Activated naive CD8-positive, alpha-beta T cell treated with anti-CD3 and anti-CD28 coated beads for 36 hours (primary cell): ENCODE measurements at places on chromosomes 5 and 9.

DNA sequence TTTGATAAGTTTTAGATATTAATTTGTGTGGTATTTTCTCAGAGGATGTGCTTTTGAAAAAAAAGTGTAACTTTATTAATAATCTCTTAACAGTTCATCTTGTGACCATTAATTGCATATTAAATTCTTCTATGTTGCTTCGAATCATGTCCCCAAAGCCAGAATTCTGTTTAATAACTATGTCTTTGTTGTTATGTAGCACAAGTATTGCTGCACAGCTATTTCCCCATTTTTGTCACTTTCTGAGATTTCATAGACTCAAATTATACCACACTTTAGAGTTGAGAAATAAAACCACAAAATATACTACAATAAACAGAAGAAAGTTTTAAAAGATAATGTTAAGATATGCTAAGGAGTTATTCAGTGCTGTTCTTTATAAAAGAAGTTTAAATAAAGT, 2.8 kb downstream of the MEF2C start:
- peaks cover 30% of the 10 kb centered on the region for H3K4me1 ChIP-seq
- DNase-seq = no peak
- H3K27ac ChIP-seq = no peak overlapping the region

DNA sequence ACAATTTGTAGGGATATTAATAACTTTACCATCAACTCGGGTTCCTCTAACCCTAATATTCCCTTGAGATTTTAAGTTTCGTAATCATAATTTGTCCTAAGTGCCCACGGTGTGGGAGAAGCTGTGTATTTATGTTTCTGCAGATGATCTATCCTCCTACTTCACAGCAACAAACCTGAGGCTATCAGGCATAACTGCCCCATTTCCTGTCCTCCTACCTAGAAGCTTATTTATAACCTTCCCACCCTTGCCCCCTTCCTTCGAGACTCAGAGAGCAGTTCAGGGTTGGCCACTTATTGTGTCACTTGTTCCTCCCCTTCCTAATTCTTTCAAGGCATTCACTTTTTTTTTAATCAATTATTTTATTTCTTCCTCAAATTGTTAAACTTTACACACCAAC, 29.6 kb upstream of the LCP2 start:
- H3K27ac ChIP-seq = no peak overlapping the region
- peaks cover 19% of the 10 kb centered on the region for H3K4me1 ChIP-seq
- no peaks in the 10 kb centered on the region for H3K27me3 ChIP-seq

GRCh38 chr5:120734033-120734432, 269.9 kb downstream of the PRR16 start:
- no peak overlapping the region for H3K4me3 ChIP-seq
- no peak overlapping the region for H3K27ac ChIP-seq
- H3K27me3 ChIP-seq = no peaks in the 10 kb centered on the region
- DNase-seq = no peak
- H3K36me3 ChIP-seq = no peaks in the 10 kb centered on the region

DNA sequence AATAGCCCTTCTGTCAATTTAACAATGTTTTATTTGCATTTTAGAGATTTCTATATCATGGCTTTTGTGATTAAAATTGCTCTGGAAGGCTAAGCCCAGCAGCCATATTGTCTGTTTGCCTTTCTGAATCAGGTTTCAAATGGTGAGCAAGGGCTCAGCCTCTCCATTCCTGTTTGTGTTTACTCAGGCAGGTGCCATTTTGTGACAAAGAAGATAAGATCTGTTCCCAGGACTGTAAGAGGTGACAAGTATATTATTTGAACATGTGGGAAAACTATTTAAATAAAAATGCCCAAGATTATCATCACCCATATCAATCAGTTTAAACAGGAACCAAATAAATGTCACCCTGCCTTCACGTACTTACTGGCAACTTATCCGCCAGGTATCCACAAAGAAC, 641.3 kb upstream of the KLF4 start:
- H3K4me3 ChIP-seq = no peak overlapping the region
- no peaks in the 10 kb centered on the region for H3K27me3 ChIP-seq
- no peak for DNase-seq
- H3K27ac ChIP-seq = no peak overlapping the region
- H3K36me3 ChIP-seq = no peaks in the 10 kb centered on the region

- H3K36me3 ChIP-seq = peaks cover 3% of the 10 kb centered on the region
- no peaks in the 10 kb centered on the region for H3K27me3 ChIP-seq
- H3K4me3 ChIP-seq = no peak overlapping the region
- no peak overlapping the region for H3K27ac ChIP-seq
- H3K4me1 ChIP-seq = no peaks in the 10 kb centered on the region
Observed at GRCh38 chr9:2727374-2727773, 10.1 kb downstream of the KCNV2 start.

DNA sequence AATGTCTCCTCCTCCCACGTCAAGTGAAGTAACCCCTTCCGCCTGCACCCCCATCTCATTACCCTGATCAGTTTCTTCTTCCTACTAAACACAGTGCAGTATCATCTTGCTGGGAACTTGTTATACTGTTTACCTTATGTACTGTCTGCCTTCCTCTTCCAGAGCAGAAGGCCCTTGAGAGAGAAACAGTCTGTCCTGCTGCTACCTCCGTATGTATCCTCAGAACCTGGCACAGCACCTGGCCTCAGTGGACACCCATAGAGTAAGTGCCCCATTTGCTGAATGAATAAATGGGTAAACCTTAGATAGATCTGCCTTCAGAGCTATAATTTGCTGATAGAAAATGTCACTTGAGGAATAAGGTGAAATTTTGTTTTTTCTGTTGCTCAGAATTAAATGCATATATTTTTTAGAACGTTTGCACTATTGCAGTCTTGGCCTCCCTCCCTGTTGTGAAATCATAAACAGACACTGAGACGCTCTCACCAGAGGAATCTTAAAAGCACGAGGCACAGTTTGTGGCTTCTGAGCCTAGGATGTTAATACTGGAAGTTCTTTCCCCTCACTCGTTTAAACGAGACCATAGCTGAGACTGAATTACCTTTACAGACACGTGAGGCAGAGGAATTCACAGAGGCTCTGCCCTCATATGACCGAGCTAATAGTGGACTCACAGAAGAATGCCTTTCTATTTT, 223.1 kb upstream of the DAP start:
- H3K4me1 ChIP-seq = peaks cover 8% of the 10 kb centered on the region
- no peaks in the 10 kb centered on the region for H3K36me3 ChIP-seq
- H3K27ac ChIP-seq = no peak overlapping the region
- H3K27me3 ChIP-seq = peaks cover 20% of the 10 kb centered on the region
- no peak for DNase-seq
- no peak overlapping the region for H3K4me3 ChIP-seq

DNA sequence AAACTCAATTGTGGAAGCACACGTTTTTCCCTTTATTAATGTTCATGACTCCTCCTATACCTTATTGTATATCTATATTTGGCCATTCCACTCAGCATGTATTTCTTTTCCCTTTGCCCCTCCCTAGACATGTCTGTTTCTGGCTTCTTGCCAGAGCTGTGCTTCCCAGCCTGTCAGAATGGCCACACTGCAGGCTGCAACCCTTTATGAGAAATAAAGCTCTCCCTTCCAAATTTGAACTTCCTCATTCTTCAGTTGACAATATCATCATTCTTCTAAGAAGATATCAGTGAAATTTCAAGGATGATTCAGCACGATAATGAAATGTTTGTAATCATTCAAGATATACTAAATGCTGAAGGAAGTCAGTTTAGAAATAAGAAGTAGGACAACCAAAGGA, 107.6 kb upstream of the PRSS3 start:
- H3K4me3 ChIP-seq = no peak overlapping the region
- H3K36me3 ChIP-seq = no peaks in the 10 kb centered on the region
- no peak overlapping the region for H3K27ac ChIP-seq

GRCh38 chr5:96683392-96683791, 21.2 kb downstream of the CAST start:
- H3K27me3 ChIP-seq = no peaks in the 10 kb centered on the region
- no peak for DNase-seq
- no peak overlapping the region for H3K27ac ChIP-seq
- H3K36me3 ChIP-seq = peaks cover 7% of the 10 kb centered on the region

DNA sequence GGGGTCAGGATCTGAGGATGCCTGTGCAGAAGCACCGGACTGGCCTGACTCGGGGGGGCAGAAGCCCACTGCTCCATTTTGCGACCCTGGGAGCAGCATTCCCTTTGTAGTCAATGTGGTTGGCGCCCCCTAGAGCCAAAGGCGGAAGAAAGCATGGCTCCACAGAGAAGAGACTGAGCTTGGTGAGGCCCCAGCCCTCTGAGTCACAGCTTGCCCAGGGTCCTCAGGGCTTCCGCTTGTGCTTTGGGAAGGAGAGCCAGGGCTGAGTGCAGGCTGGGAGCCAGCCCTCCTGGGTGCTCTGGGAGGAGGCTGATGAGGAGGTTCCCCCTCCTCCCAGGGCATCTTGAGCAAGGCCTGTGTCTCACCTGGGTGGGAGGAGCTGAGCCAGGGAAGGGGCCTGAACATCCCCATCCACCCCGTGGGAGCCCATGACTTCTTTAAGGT, 5.5 kb upstream of the AQP3 start:
- H3K4me3 ChIP-seq = no peak overlapping the region
- H3K4me1 ChIP-seq = peaks cover 55% of the 10 kb centered on the region
- no peaks in the 10 kb centered on the region for H3K27me3 ChIP-seq
- peak; percentile 69 for DNase-seq
- H3K27ac ChIP-seq = peak overlapping the region; percentile 52

- DNase-seq = no peak
- H3K4me3 ChIP-seq = peak overlapping the region; percentile 66
- no peaks in the 10 kb centered on the region for H3K27me3 ChIP-seq
Observed at GRCh38 chr5:370959-371810, 49.7 kb downstream of the AHRR start.

GRCh38 chr9:113912816-113913215, 36.7 kb downstream of the ZNF618 start:
- no peak overlapping the region for H3K4me3 ChIP-seq
- H3K27ac ChIP-seq = no peak overlapping the region
- no peaks in the 10 kb centered on the region for H3K36me3 ChIP-seq
- no peaks in the 10 kb centered on the region for H3K27me3 ChIP-seq
- H3K4me1 ChIP-seq = no peaks in the 10 kb centered on the region

DNA sequence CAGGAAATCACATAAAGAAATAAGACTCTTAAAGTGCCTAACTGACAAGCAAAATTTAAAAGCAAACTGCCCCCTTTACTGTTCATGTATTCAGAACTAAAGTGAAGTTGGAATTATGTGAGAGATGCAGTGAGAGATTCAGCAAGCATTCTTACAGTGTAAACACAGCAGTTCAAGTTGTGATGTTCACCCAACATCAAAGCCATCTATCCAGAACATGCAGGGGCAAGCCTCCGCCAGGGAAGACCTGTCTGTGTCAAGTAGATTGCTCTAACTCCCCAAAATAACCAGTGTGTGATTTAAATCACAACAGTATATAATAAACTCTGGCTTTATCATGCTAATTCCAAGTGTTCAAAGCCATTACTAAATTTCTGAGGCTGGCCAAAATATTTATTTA, 233.3 kb downstream of the BNC2 start:
- H3K4me3 ChIP-seq = no peak overlapping the region
- H3K27ac ChIP-seq = no peak overlapping the region
- no peaks in the 10 kb centered on the region for H3K36me3 ChIP-seq
- H3K27me3 ChIP-seq = no peaks in the 10 kb centered on the region
- no peak for DNase-seq

DNA sequence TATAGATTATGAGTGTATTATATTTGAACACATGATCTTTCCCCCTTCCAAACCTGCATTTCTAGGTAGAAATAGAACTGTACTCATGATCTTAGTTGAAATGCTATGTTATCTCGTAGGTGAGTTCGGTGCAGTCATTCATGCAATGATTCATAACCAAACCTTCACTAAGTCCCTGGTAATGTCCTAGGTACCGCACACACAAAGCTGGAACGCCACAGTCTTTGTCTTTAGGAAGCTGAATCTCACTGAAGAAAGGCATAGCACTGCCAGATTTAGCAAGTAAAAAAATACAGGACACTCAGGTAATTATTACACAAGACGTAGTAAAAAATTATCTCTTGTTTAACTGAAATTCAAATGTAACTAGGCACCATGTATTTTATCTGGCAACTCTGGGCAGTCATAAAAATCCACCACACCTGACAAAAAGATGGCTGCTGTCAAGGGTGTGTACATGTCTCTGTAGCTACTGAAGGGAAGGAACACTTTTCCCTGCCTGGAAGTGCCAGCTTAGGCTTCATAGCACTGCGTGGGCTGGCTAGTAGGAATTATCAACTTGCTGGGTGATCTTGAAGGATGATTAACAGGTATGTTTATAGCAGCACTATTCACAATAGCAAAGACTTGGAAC, 28.0 kb upstream of the TXN start:
- no peak overlapping the region for H3K4me3 ChIP-seq
- DNase-seq = no peak
- no peaks in the 10 kb centered on the region for H3K27me3 ChIP-seq
- H3K27ac ChIP-seq = no peak overlapping the region
- no peaks in the 10 kb centered on the region for H3K4me1 ChIP-seq
- H3K36me3 ChIP-seq = no peaks in the 10 kb centered on the region

GRCh38 chr5:78922879-78923621, 62.1 kb downstream of the ARSB start:
- H3K27me3 ChIP-seq = no peaks in the 10 kb centered on the region
- peaks cover 3% of the 10 kb centered on the region for H3K36me3 ChIP-seq
- no peak overlapping the region for H3K27ac ChIP-seq
- H3K4me3 ChIP-seq = no peak overlapping the region
- no peak for DNase-seq
- H3K4me1 ChIP-seq = no peaks in the 10 kb centered on the region

DNA sequence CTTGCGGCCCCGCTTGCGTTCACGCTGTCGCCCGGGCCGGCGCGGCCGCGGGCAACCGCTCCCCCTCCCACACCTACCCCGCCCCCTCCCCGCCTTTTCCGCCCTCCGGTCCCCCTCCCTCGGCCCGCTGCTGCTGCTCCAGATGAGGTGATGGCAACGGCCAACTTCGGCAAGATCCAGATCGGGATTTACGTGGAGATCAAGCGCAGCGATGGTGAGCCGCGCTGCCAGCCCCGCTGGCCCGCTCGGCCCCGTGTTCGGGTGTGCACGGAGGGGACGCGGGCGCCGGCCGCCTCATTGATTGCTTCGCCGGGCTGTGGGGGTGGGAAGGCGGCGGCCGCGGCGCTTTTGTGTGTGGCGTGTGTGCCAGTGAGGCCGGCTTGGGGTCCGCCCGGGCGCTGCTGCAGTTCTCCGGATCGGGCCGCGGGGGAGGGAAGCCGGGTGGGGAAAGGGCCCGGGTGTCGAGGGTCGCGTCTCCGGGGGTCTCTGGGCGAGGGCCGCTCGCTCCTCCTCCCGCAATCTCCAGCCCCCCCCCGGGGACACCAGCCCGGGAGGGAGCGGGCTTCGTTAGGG, 403 bp downstream of the KIF2A start:
- no peaks in the 10 kb centered on the region for H3K27me3 ChIP-seq
- peak overlapping the region; percentile 98 for H3K27ac ChIP-seq
- H3K4me3 ChIP-seq = peak overlapping the region; percentile 91
- peaks cover 53% of the 10 kb centered on the region for H3K4me1 ChIP-seq
- H3K36me3 ChIP-seq = peaks cover 44% of the 10 kb centered on the region

- peak overlapping the region; percentile 87 for H3K4me3 ChIP-seq
- peaks cover 65% of the 10 kb centered on the region for H3K36me3 ChIP-seq
- peak overlapping the region; percentile 91 for H3K27ac ChIP-seq
- peak; percentile 89 for DNase-seq
Observed at GRCh38 chr5:180803181-180804128, 849 bp upstream of the MGAT1 start.

GRCh38 chr5:65035211-65036206, 266.8 kb downstream of the CWC27 start:
- H3K36me3 ChIP-seq = no peaks in the 10 kb centered on the region
- peaks cover 30% of the 10 kb centered on the region for H3K4me1 ChIP-seq
- peak; percentile 84 for DNase-seq
- peak overlapping the region; percentile 93 for H3K27ac ChIP-seq

GRCh38 chr5:32707418-32707997, 3.6 kb upstream of the NPR3 start:
- peaks cover 23% of the 10 kb centered on the region for H3K4me1 ChIP-seq
- peaks cover 64% of the 10 kb centered on the region for H3K27me3 ChIP-seq
- no peak overlapping the region for H3K4me3 ChIP-seq
- no peaks in the 10 kb centered on the region for H3K36me3 ChIP-seq
- no peak for DNase-seq
- H3K27ac ChIP-seq = no peak overlapping the region
